ENCODE measurements at places on chromosomes 7 and 10.

GRCh38 chr7:151143261-151144015 lies 24.1 kb downstream of the GBX1 start:
- DNase-seq: no peak

DNA sequence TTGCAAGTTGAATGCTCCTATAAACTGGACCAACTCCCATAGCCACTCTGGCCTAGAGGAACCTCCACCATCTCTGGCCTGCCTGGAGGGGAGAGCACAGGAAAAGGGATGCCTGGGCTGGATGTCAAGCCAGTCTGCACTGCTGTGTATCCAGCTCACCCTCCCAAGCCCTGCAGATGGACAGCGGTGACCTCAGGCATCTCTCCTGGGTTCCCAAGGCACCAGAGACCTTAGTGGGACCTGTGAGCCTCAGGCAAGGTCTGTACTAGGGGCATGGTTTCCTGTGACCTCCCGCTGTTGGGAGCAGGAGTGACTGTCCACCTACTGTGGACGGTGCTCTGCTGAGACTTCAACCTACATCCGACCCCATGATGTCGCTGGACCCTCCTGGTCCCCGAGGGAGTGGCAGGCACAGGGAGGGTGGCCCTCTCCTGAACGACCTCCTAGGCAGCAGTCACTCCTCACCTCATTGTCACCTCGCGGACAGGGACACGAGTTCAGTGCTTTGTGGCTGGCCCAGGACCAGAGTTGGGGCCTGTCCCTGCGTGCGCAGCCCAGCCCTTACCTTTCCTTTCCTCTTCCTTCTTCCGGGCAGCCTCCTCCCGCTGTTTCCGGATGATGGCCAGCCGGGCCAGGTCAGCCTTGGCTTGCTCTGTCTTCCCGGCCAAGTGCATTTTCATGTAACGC lies 11.0 kb downstream of the PDAP1 start:
- no peak for DNase-seq

DNA sequence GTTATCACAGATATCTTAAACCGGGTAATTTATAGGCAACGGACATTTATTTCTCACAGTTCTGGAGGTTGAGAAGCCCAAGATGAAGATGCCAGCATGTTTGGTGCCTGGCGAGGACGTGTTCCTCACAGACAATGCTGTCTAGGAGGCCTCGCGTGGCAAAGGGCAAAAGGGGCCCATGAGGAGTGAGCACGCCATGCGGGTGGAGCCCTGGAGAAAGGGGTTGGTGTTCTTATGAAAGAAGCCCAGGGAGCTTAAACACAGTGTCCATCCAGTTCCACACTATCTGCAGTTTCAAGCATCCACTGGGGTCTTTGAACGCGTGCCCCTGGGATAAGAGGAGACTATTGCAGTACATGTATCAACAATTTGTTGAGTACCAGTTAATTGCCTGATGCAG lies 51.4 kb downstream of the CXCL12 start:
- no peak for DNase-seq

DNA sequence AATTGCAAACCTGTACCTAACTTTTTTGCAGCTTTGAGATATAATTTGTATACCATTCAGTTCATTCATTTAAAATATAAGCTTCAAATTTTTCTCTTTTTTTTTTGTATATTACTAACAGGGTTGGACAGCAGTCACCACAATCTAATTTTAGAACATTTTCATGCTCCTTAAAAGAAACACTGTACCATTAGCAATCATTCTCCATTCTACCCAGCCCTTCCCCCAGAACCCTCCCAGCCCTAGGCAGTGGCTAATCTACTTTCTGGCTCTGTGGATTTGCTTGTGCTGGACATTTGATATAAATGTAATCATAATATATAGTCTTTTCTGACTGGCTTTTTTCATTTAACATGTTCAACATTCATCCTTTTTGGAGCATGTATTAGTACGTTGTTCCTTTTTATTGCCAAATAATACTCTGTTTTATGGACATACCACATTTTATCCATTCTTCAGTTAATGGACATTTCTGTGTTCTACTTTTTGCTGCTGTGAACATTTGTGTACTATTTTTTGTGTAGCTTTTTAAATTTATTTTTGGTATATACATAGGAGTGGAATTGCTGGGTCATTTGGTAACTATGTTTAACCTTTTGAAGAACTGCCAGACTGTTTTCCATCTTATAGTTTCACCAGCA lies 40.9 kb upstream of the ST7 start:
- DNase-seq: no peak

GRCh38 chr10:73975388-73975787 lies 22.5 kb upstream of the VCL start:
- DNase-seq: no peak

GRCh38 chr7:156875766-156876165 lies 17.2 kb downstream of the LMBR1 start:
- no peak for DNase-seq

- no peak for DNase-seq
Observed at GRCh38 chr7:157276091-157276561, 60.7 kb upstream of the DNAJB6 start.

- DNase-seq: no peak
Observed at GRCh38 chr7:18145160-18145559, 117.5 kb upstream of the PRPS1L1 start.

- no peak for DNase-seq
Observed at GRCh38 chr7:20918156-20918555, 131.5 kb upstream of the SP8 start.

DNA sequence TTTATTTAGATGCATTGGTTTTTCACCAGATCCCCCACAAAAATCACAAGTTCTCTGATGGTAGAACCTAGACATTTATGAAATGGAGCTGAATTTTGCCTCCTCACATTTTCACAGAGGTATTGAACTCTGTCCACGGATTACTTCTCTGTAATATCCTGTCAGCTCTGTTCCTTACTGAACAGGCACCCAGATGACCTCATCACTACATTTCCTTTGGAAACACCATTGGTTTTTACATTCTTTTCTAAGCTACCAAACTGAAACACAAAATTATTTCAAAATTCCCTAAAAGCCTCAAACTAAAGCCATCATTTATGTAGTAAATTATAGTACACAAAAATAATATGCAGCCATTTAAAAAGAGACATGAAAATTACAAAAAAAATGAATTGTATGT lies 98.3 kb upstream of the KCNIP2 start:
- no peak for DNase-seq

DNA sequence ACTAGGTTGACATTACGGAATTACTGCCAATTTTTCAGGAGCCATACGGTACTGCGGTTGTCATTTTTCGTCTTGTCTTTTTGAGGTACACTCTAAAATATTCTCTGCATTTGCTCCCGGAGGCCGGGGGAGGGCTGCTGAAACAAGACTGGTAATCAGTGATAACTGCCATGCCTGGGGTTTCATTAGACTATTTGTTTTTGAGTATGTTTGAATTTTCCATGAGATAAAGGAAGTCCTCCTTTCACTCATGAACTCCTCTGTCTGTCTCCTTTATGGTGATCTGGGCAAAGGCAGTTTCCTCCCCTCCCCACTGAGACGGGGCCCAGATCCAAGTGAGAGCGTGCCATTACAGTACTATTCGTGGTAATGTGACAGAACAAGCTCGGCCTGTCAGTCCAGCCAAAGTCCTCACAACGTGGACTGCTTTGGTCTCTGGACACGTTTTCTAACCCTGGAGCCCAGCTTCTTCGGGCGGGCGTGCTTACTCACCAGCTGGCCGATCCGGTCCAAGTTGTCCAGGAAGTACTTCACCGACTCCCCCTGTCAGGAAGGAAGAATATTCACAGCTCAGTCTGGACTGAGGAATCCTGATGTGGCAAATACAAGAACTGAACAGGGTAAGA lies 45.1 kb downstream of the AMZ1 start:
- DNase-seq: no peak

- no peak for DNase-seq
Observed at GRCh38 chr10:34959786-34960185, 130.4 kb downstream of the CUL2 start.

DNA sequence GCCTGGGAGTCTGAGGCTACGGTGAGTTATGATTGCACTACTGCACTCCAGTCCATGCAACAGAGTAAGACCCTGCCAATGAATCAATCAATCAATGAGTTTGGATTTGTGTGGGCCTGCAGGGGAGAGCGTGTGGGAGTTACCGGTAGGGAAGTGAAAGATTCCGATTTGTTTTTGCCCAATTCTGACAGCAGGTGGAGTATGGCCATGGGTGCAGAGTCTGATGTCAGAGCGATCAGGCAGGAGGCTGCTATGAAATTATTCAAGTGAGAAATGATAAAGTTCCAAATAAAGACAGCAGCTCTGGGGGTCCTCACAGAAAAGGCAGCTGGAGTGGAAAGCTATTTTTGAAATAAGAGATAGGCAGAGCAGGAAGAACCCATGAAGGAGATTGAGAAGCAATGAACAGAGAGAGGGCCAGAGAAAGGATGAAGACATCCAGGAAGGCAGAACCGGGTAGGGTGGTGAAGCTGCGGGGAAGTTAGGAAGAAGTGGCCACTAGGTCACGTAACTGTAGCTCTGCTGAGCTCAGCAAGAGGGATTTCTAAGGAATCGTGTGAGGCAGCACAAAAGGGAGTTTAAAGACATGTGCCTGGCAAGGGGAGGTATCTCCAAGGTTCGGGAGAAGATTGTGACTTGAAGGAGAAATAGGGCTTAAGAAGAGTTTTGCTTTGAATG lies 93.7 kb upstream of the NMT2 start:
- no peak for DNase-seq

DNA sequence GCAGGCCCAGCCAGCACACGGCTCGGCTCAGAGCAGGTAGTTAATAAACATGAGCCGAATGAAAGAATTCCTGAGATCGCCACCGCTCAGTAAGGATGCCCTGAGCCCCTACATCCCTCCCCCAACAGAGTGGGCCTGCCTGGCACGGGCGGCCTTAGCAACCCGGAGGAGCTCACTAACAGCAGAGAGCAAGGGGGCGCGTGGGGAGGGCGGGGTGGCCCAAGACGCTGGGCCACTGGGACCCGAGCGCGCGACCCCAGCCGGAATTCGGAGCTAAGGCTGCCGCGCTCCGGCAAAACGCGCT lies 403 bp upstream of the ENO4 start:
- DNase-seq: no peak

DNA sequence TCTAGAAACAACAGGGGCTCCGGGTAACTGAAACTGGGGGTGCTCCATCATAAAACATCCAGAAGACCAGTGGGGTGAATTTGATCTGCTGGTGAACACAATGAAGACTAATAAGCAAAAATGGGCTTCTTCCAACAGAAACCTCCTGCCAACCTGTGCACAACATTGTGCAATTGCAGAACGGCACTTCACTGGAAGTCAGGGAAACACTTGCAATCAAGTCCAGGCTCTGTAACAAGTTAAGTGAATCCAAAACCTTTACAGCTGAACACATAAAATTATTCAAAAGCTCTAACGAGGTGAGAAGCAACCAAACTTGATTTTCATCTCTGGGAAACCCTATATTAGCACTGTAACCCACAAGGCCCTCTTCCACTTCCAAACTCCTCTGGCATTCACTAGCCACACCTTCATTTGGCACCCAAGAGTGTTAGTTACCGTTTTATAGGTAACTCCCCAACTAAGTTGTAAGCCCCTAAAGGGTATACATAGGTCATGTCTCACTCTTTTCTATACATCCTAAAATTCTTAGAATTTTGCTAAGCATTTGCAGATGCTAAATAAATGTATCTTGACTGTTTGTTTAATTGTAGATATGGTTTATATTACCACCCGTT lies 22.0 kb downstream of the IMMP2L start:
- no peak for DNase-seq

DNA sequence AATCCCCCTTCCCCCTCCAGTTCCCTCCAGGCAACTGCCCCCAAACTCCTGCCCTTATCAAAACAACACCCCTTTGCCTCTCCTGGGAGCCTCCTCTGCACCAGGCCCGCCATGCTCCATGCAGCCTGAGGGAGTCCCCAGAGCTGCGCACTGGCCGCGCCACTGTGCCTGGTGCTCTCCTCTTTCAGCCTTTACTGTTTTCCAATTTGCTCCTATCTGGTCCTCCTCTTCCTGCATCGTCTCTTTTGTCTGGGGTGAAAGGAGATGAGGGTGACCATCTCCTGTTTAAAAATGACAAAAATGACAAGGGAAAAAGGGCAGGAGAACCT lies 165.8 kb upstream of the ADCY1 start:
- no peak for DNase-seq

Measured in C1 segment of cervical spinal cord (tissue), 14 donors.